AG20443 (cell line): ENCODE measurements at places on chromosomes 6 and 20.
A peak's percentile ranks its signal among the peaks of the same experiment; 100 is the strongest.

GRCh38 chr6:44016131-44016870 is 111.0 kb downstream of the MRPL14 start:
- DNase-seq = no peak

GRCh38 chr20:20452254-20452676 is 84.4 kb downstream of the INSM1 start:
- DNase-seq = peak; percentile 74

- no peak for DNase-seq
Measured at GRCh38 chr20:4550740-4551139, 171.0 kb upstream of the PRND start.

DNA sequence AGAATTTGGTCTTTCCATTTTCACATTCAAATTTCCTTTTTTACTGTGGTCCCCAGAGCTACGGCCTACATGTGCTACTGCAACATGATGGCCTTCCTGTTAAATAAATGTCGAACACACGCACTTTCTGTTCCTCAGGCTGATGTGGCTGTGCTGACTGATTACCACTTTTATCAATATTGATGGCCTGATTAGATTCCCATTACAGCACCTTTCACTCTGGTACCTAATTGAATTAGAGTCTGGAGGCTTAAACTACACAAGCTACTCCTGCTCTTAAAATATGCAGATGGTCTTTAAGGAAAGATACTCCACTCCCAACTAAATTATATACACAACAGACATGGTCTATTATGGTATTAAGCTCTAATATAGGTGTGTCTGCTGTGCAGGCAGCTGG is 301.6 kb downstream of the FRK start:
- no peak for DNase-seq

DNA sequence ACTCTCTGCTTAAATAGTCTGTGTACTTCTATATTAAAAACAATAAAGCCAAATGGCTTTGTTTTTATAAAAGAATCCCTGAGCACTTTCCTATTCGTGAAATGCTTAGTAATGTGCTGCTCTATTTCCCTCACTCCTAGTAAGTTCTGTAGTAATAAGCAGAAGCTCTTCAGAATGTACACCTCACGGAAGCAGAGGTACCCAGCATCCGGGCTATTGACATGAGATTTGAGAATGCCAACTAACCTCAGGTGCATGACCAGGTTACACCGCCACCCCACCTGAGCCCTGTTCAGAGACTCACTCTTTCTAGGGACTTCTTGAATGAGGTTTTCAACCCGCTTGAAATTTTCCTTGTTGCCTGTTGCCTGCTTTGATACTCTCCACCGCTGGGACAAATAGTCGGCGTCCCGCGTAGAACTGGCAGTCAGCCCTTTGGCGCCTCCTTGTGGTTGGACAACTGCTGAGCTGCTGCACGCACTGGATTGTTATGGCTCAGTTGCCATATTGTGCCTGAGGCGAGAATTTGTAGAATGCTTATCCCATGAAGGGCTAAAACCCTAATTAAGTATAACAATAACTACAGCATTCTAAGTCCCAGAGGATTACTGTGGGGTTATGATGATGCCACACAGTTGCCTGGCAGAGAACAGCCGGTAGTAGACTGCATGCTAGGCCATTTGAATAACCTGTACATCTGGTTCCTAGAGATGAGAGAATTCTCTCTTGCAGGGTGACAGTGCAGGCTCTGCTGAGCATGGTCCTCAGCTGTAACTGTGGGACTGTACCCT is 95.4 kb downstream of the KHDC1L start:
- DNase-seq = peak; percentile 83

DNA sequence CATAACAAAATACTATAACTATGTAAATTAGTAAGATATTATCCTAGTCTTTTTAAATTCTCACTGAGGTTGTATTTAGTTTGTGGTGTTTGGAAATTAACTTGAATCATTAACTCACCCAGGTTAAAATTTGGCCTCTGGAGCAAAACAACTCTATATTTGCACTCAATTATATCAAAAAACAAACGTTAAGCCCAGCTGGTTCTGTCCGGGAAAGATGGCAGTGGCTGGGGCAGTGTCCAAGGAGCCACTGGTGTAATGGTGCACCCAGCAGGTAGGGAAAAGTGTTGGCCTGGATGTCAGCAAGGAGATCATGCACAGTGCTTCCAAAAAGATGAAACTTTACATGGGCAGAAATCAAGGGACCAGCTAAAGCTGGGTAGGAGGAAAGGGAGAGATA is 285.3 kb upstream of the CITED2 start:
- no peak for DNase-seq

DNA sequence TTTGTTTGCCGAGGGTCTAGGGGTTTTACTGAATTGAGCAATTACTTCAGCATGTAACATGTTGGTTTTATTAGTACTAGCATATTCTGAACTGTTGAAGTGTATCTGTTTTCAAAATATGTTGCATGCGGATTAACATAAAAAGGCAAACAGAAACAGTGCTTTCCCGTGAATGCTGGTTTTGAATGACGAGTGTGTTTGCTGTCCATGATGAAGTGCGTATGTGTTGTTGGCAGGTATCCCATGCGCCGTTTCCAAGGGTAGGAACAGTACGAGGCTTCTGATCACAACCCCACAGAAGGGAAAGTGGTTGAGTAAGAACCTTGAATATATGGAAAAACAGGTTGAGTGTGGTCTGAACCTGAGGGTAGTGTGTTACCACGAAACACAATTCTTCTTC is 232.9 kb downstream of the SAMD5 start:
- no peak for DNase-seq

DNA sequence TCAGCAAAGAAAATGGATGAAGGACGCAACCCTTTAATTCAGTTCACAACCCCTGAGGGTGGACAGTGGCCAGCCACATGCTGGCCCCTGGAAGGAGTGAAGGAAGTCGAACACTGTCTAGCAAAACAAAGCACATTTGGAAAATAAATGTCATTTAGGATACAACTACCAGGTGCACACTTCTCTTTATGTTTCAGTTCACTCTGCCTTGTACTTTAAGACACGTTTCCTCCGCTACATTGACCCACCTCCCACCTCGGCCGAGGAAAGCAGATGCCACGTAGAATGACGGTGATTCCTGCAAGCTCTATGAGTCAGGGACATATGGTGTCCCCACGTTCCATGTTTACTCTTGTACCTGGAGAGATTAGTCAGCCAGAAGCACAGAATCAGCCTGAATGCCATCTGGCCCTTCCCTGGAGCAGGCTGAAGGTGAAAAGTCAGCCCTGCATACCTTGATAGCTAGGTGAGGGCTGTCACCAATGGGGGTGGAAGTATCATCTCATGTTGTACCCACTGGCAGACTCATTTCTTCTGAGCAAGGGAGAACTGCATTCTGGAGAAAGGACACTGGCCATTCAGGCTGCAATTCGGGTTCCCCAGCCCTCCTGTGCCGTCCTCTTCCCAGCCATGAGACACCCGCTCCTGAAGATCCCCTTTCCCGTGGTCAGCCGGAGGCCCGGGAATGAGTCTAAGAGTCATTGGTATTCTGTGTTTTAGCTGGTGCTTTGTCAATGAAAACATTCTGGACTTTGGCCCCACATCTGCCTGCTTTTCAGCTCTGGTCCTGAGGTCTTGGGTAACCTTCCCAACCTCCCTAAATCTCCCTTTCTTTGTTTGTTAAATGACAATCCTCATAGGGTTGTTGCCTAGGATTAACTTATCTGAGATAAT is 60.6 kb downstream of the FOXA2 start:
- DNase-seq = no peak

GRCh38 chr6:84052204-84052882 is 18.8 kb downstream of the MRAP2 start:
- peak; percentile 83 for DNase-seq

DNA sequence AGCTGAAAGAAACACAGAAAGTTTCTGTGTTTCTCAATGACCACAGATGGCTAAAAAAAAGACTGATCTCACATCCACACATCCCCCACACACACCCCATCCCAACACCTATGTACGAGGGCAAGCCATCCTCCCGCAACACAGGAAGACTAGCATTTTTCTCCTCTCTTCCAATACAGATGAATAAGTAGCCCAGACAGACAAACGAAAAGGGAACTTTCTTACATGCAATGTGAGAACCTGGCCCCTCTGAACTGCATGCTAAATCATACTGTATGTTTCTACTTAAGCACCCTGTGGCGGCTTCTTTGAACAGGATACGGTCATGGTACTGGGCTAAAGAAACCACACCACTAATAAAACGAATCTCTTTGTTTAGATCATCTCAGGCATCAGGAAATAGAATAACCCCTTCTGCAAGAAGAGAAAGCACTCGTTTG is 116.2 kb downstream of the GMDS start:
- no peak for DNase-seq

GRCh38 chr6:55968926-55969325 is 93.5 kb upstream of the BMP5 start:
- no peak for DNase-seq
